Osteocyte (in vitro differentiated cells): ENCODE measurements at places on chromosomes 4 and X.
A peak's percentile ranks its signal among the peaks of the same experiment; 100 is the strongest.

DNA sequence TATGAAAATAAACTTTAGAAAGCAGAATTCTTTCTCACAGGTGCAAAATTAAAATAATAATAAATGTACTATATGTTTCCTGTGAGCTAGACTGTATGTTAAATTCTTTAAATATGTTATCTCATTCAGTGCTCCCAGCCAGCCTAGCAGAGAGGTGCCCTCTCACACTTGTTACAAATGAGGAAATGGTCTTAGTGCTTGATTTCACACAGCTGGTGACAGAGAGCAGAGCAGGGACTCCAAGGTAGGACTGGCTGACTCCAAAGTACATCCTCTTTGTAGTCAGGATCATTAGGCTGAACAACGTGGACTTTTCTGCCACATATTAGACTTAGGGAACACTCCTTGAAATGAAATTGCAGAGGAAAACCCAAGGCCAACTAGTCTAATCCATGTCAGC lies 72.0 kb upstream of the HHIP start:
- peaks cover 4% of the 10 kb centered on the region for H3K4me1 ChIP-seq
- no peaks in the 10 kb centered on the region for H3K36me3 ChIP-seq
- no peaks in the 10 kb centered on the region for H3K27me3 ChIP-seq
- H3K4me3 ChIP-seq: no peak overlapping the region
- no peak overlapping the region for H3K27ac ChIP-seq

GRCh38 chrX:32985544-32985943 lies 225.8 kb downstream of the DMD start:
- no peak for DNase-seq
- no peaks in the 10 kb centered on the region for H3K36me3 ChIP-seq
- H3K27ac ChIP-seq: no peak overlapping the region
- H3K4me3 ChIP-seq: no peak overlapping the region
- H3K4me1 ChIP-seq: no peaks in the 10 kb centered on the region

- no peaks in the 10 kb centered on the region for H3K4me1 ChIP-seq
- no peaks in the 10 kb centered on the region for H3K36me3 ChIP-seq
- peaks cover under 1% of the 10 kb centered on the region for H3K27me3 ChIP-seq
- no peak overlapping the region for H3K4me3 ChIP-seq
These were observed 102.1 kb downstream of the ITIH6 start for GRCh38 chrX:54695816-54696487.

DNA sequence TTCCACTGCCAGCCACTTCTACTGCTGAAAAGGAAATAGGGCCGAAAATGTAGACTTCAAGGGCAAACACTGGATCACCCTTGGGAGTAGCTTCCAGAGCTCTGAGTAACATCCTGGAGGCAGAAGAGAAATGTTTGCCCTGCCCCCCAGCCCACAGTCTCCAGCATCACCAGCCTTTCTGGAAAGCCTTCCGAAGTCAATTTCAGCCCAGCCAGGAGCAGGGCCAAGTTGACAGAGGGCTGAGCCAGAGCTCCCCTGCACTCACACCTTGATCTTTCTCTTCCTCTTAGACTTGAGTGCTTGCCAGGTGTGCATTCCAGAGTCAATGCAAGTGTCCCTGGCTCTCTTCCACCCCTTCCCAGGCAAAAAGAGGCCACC lies 35.2 kb downstream of the SLC25A5 start:
- H3K27ac ChIP-seq: peak overlapping the region; percentile 92
- H3K4me1 ChIP-seq: peaks cover 33% of the 10 kb centered on the region
- no peak overlapping the region for H3K4me3 ChIP-seq
